Type B pancreatic cell (in vitro differentiated cells): ENCODE measurements at places on chromosomes 4 and X. TPM values are rescaled to one million over a fixed set of nuclear protein-coding genes. Genes with fewer than 3 reads are reported as not detected.

The GLUD2 gene
- 5.8 and 9.8 TPM in 2 replicates for total RNA-seq

GRCh38 chrX:134661295-134661694 is 3.0 kb upstream of the PLAC1 start:
- H3K36me3 ChIP-seq: no peaks in the 10 kb centered on the region
- H3K27me3 ChIP-seq: no peaks in the 10 kb centered on the region
- DNase-seq: no peak
- H3K4me3 ChIP-seq: no peak overlapping the region

DNA sequence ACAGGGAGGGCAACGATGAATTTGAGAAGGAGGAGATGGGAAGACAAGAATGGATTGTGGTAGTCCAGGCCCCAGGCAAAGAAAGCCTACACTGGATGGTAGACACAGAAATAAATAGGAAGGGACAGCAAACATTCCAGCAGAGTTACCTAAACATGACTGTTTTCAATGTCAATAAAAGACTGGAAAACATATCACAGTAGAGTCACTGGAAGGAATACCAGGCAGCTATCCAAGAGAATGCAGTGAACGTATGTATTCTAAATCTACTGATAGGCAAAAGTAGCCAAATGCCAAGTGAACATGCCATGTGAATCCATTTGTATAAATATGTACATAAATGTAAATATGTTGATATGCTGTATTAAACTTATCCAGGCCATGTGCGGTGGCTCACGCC is 183.0 kb downstream of the PALLD start:
- H3K27ac ChIP-seq: no peak overlapping the region
- no peak for DNase-seq
- H3K4me3 ChIP-seq: no peak overlapping the region
- H3K4me1 ChIP-seq: peaks cover 31% of the 10 kb centered on the region
- peaks cover 33% of the 10 kb centered on the region for H3K36me3 ChIP-seq

- H3K36me3 ChIP-seq: peaks cover 3% of the 10 kb centered on the region
- H3K4me1 ChIP-seq: no peaks in the 10 kb centered on the region
- no peak for DNase-seq
- H3K27ac ChIP-seq: no peak overlapping the region
These were observed 144.1 kb downstream of the DIPK2B start for GRCh38 chrX:45056428-45057145.

DNA sequence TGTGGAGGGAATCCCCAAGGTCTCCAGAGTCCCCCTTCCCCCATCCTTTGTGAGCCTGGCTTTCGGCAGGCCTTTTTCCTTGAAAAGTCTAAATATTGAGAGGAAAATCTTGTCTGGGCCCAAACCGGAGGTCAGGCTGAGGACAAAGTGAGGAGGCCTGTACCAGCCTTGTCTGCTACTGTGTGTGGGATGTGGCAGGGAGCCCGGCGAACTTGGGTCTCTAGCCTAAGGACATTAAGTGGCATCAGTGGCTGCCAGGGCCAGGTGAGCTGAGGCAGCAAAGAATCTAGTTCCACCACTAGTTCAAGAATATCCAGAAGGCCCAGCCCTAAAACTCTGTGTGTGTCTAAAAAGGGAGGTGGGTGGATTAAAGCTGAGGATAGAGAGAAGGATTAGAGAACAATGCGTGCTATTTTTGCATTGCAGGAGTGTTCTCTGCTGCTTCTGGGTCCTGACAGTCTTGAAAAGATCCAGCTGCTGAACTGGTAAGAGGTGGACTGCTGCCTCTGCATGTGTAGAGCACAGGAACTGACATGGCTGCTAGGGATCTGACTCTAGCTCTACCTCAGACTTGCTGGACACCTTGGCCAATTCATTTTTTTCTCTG is 1.2 kb upstream of the AMER1 start:
- H3K4me1 ChIP-seq: peaks cover 9% of the 10 kb centered on the region
- DNase-seq: no peak
- no peaks in the 10 kb centered on the region for H3K27me3 ChIP-seq
- H3K4me3 ChIP-seq: peak overlapping the region; percentile 90
- H3K27ac ChIP-seq: peak overlapping the region; percentile 94

DNA sequence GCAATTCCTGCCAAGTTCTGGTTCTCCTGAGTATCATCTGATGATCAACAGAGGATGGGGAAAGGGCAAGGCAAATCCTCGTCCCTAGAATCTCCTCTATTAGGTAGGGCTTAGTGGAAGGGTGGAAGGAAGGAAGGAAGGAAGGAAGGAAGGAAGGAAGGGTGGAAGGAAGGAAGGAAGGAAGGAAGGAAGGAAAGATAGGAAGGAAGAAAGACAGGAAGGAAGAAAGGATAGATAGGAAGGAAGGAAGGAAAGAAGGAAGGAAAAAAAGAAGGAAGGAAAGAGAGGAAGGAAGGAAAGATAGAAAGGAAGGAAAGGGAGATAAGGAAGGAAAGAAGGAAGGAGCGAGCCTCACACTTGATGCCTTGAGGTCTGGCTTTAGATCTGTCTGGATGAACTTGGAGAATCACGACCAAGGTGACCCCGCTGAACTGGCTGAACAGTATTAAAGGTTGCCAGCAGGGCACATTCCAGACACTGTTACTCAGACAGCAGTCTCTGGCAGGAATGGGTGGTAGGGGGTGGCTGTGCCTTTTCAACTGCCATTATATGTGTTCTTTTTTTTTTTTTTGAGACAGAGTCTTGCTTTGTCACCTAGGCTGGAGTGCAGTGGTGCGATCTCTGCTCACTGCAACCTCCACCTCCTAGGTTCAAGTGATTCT is 57.1 kb downstream of the MAP7D2 start:
- H3K27ac ChIP-seq: no peak overlapping the region
- DNase-seq: no peak
- peaks cover 3% of the 10 kb centered on the region for H3K27me3 ChIP-seq
- no peaks in the 10 kb centered on the region for H3K4me1 ChIP-seq
- no peaks in the 10 kb centered on the region for H3K36me3 ChIP-seq
